ENCODE measurements at places on chromosomes 16 and 17.

DNA sequence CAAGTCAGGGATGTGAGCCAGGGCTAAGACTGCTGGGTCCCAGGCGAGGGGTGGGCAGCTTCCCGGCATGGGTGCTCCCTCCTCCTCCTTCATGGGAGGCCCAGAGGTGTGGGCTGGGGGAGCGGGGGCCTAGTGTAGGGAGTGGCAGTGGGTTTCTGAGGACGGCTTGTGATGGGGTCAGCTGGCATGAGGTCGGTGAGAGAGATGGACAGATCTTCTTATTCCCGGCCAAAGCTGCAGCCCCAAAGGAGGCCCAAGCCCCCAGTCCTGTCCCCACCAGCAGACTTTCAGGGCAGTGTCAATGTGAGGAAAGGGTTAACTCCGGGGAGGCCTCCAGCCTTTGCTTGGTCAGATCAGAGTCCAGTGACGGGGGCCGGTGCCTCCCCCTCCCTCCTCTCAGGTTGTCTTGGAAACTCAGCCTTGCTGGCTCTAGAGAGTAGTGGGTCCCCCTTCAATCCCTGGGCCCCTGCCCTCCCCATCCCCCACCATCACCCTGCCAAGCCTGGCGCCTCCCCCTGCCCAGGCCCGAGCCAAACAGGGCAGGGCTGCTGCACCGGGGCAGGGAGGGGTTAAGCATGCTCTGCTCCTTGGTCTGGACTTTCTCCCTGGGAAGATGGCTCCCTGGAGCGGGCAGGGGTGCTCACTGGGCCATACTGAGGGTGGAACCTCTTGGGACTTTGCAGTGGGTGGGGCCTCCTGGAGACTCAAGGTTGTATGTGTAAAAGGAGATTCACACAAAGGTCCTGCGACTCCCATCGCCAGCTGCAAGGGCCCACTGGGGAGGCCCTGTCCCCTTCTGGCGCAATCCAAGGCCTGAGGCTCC lies 12.4 kb downstream of the NAT9 start:
- no peak for DNase-seq

- DNase-seq, result no peak
Measured at GRCh38 chr17:2704890-2705248, 6.7 kb downstream of the CLUH start.

GRCh38 chr17:72466606-72467005 lies 345.8 kb downstream of the SOX9 start:
- DNase-seq, result no peak

GRCh38 chr17:75799402-75799801 lies 14.8 kb downstream of the UNK start:
- no peak for DNase-seq

DNA sequence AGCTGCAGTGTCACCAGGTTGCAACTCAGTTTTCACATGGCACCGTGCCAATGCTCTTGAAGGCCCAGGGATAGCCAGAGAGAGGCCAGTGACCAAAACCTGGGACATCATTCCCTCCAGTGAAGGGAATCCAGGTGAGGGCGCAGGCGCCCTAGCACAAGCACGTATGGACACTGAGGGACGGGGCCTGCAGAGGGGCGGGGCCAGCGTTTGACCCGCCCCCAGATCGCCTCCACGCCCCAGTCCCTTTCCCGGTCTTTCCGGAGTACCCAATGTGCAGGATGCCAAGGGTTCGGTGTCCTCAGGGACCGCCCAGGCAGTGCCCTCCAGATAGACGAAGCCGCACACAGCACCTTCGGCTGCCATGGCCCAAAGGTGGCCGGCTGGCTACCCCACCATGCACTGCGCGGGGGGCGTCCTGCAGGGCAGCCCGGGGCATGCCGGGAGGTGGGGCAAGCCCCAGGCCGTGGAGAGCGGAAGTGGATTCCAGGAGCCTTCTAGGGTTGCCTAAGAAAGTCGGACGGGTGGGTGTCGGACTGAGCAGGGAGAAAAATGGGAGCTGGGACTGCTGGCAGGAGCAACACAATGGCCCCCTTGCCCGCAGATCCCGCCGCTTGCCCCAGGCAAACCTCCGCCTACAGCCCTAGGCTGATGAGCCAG lies 4.6 kb downstream of the SLC12A4 start:
- DNase-seq, result no peak

GRCh38 chr17:65243838-65244625 lies 106.9 kb downstream of the RGS9 start:
- peak; percentile 50 for DNase-seq

- DNase-seq, result no peak
Measured at GRCh38 chr16:13077816-13078215, 176.4 kb downstream of the SHISA9 start.

DNA sequence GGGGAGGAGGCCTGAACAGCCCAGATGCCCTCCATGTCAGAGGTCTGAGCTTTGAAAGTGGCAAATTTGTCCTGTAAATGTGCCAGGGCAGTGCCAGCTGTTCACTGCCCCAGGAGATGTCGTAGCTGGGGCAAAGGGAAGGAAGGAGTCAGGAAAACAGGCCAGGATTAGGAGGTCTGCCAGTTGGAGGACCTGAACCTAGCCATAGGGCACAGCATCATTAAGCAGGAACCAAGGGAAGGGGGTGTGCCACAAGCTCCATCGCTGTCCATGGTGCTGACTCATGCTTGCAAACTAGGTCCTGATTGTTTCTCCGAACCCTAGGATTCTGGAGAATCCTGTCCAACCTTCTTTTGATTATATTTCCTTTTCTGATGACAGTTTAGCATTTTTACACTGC lies 124.2 kb downstream of the TMEM132E start:
- peak; percentile 41 for DNase-seq

GRCh38 chr16:50274326-50275097 lies 8.2 kb downstream of the ADCY7 start:
- DNase-seq, result peak; percentile 63

DNA sequence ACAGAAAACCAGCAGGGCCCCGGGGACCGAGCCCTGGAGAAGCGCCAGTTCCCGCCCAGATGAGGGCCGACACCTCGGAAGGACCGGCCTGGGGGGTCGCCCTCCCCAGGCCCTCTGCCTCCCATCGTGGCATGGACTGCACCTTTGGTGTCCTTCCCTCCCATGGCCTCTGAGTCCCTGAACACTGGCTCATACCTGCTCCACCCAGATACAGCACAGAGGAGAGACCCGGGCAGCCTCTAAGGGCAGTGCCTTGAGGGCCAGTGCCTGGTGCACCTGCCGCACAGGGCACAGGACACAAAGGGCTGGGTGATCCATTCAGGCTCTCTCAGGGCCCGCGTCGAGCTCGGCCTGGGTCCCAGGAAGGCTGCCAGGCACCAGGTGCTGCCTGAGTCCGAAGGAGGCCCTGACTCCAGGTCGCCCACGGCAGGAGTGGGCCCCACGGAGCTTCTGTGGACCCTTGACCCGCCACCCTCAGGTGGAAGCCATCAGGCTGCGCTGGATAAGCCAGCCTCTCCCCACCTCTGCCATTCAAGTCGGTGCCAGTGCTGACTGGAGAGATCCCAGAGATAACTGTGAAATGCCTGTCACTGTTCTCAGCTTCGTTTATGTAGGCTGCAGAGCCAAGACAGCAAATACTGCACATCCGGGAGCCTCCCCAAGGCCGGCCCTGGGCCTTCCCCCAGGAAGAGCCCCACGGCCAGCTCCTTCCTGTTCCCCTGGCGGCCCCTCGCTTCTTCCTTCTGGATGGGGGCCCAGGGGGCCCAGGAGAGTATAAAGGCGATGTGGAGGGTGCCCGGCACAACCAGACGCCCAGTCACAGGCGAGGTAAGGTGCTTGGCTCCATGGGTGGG lies at the start of gene ZG16B:
TSS of gene ZG16B (plus strand) at position 803 of the 854 bp plus-strand sequence. CDS start 139 bp downstream, outside the sequence.
- DNase-seq, result no peak

DNA sequence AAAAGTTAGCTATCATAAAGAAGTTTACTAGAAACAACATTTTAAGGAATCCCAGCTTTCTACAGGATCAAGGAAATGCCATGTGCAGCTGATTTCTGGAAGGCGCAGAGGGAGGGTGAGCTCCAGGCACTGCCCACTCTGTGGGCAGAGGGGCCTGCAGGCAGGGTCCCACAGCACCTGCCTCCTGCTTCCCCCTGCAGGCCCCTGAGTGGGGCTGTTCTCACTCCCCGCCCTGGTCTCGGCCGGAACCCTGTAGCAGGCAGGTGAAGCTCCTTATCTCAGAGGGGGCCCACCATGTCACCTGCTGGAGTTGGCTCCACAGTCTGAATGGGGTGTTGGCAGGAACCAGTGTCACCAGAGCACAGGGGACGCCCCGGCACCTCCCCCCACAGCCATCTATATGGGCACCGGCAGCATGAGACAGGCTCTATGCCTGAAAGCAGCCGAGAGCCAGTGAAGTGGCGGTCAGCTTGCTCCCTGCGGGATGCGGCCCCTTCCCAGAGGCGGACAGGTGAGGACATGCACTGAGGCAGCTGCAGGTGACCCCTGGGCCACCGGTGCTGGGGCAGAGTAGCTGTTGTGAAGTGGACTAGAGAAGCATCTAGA lies 47.6 kb upstream of the FASN start:
- no peak for DNase-seq

DNA sequence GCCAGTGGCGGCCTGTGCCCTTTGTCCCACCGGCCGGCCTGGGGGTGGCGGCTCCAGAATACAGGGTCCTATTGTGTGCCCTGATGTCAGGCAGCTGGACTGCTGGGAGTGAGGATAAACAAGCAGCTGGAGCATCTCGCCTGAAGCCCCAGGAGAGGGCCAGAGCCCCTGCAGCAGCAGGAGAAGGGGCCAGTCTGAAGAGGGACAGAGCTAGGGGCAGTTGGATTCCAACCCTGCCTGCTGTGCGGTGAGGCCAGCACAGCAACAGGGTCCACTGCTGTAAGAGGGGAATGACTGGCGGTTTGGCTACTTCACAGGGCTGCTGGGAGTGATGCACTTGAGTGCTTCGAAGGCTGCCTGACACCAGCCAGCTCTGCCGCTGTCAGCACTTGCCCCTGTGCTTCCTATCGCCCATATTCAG lies 25.0 kb downstream of the RAB11FIP4 start:
- DNase-seq, result no peak

DNA sequence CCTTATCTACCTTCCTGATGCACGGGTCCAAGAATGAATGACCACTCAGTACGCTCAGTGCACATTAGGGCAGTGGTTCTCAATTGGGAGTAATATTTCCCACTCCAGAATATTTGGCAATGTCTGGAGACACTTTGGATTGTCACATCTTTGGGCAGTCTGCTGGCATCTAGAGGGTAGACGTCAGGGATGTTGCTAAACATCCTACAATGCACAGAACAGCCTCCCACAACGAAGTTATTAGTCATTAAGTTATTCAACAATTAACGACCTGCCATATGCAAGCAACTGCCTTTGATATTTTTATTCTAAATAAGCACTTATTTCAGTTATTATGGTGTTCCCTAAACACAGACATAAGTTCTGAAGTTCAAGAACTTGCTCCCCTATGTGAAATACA lies 669.3 kb downstream of the TOX3 start:
- no peak for DNase-seq

DNA sequence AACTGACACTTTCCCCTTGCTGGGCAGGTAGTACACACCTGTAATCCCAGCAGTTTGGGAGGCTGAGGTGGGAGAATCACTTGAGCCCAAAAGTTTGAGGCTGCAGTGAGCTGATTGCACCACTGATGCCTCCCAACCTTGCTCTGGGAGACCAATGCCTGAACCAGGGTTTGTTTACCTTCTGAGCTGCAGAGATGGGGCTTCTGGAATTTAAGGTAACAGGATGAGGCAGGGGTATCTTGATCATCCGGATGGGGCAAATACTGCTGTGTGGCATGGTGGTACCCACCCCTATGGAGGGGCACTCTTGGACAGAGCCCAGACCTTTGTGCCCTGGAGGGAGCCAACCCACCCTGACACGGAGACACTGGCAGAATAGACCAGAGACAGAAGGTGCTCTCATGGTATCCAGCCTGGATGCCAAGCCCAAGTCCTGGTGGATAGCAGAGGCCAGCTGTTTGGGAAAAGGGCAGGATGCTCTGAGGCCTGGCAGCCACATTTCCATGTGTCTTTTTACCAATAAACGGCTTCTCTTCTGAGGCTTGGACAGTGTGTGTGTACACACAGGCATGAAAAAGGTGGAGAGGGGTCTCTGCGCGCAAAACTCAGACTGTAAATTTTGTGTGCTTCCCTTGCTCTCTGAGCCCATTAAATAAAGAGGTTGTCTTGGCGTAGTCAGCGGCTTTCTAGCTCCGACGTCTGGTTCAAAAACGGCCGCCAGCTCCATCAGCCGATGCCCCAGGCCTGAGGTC lies 4.4 kb downstream of the ZNF48 start:
- no peak for DNase-seq

DNA sequence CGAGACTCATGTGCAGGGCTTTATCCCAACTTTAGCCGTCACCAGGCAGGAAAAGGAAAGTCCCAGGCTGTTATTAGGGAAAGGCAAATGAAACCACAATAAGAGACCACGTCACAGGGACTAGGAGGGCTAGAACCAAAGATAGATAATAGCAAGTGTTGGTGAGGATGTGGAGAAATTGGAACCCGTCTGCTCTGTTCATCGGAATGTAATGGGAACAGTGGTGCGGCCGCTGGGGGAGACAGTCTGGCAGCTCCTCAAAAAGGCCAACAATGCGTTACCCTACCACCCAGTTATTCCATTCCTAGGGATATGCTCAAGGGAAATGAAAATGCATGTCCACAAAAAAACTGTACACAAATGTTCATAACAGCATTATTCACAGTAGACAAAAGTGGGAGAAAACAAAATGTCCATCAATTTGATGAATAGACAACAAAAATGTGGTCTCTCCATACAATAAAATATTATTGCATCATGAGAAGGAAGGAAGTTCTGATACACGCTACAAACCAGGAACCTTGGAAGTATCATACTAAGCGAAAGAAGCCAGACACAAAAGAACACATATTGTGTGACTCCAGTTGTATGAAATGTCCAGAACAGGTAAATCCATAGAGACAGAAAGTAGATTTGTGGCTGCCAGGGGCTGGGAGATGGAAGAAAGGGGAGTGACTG lies 19.5 kb upstream of the USP10 start:
- DNase-seq, result no peak

DNA sequence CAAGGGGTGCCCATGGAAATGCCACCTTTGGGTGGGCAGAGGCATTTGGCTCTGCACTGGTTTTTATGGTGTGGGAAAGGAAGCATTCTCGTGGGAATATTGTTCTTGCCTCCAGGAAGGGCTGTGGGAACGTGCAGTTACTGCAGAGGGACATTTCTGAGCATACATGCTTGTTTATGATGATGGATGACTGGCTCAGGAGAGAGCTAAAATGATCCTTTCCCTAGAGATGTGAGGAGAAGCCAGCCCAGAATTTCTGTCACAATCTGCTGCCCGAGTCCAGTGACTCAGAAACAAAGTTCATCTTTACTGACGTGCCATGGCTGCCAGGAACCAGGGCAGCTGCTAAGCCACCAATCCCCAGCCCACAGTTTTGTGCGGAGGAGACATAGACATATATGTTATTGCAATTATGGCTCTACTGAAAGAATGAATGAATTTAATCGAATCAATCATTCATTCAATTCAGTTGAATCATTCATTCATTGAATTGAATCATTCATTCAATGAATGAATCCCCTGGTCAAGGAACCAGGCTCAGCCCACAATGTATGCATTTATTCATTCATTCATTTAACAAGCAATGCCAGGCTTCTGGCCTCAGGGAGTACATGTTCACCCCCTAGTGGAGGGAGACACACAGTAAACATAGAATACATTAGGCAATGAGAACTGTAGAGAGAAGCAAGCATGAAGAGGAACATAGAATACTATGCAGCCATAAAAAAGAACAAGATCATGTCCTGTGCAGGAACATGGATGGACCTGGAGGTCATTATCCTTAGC lies 414.4 kb upstream of the HSBP1 start:
- DNase-seq, result no peak

Measured in stimulated activated CD4-positive, alpha-beta T cell treated with anti-CD3 and anti-CD28 coated beads, Interleukin-15, amount 100 ng/mL, for 24 hours (primary cell).